ENCODE measurements at places on chromosomes 16 and 17. TPM values are rescaled to one million over a fixed set of nuclear protein-coding genes. Genes with fewer than 3 reads are reported as not detected.

DNA sequence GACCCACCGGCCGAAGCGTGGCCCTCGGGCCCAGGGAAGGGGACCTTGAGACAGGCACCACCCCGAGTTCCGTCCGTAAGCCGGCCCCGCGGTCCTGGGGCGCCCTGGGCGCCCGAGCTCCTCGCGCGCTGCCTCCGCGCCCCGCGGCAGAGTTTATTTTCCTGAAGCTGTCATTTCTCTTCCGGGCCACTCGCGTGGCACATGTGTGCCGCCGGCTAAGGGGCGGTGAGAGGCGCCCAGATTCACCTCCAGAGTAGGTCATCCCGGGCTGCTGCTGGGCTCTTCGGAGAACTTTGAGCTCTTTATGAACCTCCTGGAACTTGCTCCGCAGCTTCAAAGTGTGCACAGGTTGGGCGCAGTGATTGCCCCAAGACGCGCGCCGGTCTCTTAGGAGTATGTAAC lies 489 bp downstream of the ZC3H18 start:
- H3K4me3 ChIP-seq = peak overlapping the region; percentile 92
- H3K27me3 ChIP-seq = no peaks in the 10 kb centered on the region
- H3K36me3 ChIP-seq = peaks cover 61% of the 10 kb centered on the region
- peak overlapping the region; percentile 77 for H3K27ac ChIP-seq
- DNase-seq = no peak
- H3K4me1 ChIP-seq = peaks cover 33% of the 10 kb centered on the region

GRCh38 chr17:39461926-39462569 lies 762 bp downstream of the CDK12 start:
- H3K36me3 ChIP-seq = peaks cover 74% of the 10 kb centered on the region
- H3K27me3 ChIP-seq = no peaks in the 10 kb centered on the region
- H3K4me1 ChIP-seq = peaks cover 20% of the 10 kb centered on the region
- DNase-seq = peak; percentile 65

- no peak overlapping the region for H3K4me3 ChIP-seq
- H3K27ac ChIP-seq = no peak overlapping the region
- H3K36me3 ChIP-seq = no peaks in the 10 kb centered on the region
- H3K27me3 ChIP-seq = peaks cover 76% of the 10 kb centered on the region
Measured at GRCh38 chr16:84005391-84005790, 37.2 kb downstream of the SLC38A8 start.

- H3K4me3 ChIP-seq = no peak overlapping the region
- DNase-seq = no peak
Measured at GRCh38 chr17:72266112-72266775, 145.4 kb downstream of the SOX9 start.

DNA sequence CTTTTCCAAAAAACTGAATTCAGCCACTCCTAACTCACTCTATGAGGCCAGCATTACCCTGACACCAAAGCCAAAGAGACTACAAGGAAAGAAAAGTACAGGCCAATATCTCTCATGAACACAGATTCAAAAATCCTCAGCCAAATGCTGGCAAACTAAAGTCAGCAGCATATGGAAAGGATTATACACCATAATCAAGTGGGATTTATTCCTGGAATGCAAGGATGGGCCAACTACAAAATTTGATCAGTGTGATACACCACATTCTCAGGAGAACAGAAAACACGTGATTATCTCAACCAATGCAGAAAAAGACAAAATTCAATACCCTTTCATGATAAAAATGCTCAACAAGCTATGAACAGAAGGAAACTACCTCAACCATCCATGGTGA lies 7.7 kb upstream of the AATK start:
- H3K4me1 ChIP-seq = no peaks in the 10 kb centered on the region
- H3K4me3 ChIP-seq = no peak overlapping the region
- H3K27ac ChIP-seq = no peak overlapping the region
- H3K27me3 ChIP-seq = peaks cover 12% of the 10 kb centered on the region
- H3K36me3 ChIP-seq = no peaks in the 10 kb centered on the region

DNA sequence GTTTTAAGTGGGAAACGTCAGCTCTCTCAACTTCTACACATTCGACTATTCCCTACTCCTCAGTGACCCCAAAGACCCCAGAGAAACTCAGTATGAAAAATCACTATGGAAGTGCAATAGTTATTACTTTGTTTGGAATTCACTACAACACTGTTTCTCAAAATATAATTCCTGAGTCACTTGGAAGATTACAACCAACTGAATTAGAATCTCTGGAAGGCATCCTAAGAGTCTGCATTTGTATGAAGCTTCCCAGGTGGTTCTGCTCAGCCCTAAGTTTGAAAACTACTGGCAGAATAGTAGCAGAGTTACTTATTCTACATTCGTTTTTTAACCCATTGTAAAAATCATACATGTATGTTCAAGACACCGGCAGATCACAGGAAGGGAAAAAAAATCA lies 525.6 kb downstream of the MAF start:
- H3K27me3 ChIP-seq = no peaks in the 10 kb centered on the region
- no peaks in the 10 kb centered on the region for H3K4me1 ChIP-seq
- no peaks in the 10 kb centered on the region for H3K36me3 ChIP-seq
- no peak for DNase-seq
- H3K4me3 ChIP-seq = no peak overlapping the region

- no peak overlapping the region for H3K4me3 ChIP-seq
- H3K36me3 ChIP-seq = no peaks in the 10 kb centered on the region
- H3K4me1 ChIP-seq = no peaks in the 10 kb centered on the region
- peak; percentile 33 for DNase-seq
- H3K27ac ChIP-seq = no peak overlapping the region
Measured at GRCh38 chr16:19153876-19154275, 14.2 kb upstream of the SYT17 start.

- no peak overlapping the region for H3K4me3 ChIP-seq
- peaks cover 9% of the 10 kb centered on the region for H3K36me3 ChIP-seq
- no peaks in the 10 kb centered on the region for H3K4me1 ChIP-seq
- no peak overlapping the region for H3K27ac ChIP-seq
Measured at GRCh38 chr17:2068519-2069051, 13.7 kb downstream of the HIC1 start.

GRCh38 chr17:149897-150584 lies 12.7 kb downstream of the SCGB1C2 start:
- no peaks in the 10 kb centered on the region for H3K36me3 ChIP-seq
- H3K4me3 ChIP-seq = no peak overlapping the region
- no peak overlapping the region for H3K27ac ChIP-seq
- H3K27me3 ChIP-seq = peaks cover 12% of the 10 kb centered on the region
- peak; percentile 15 for DNase-seq

GRCh38 chr17:2453325-2453724 lies 52.5 kb upstream of the MNT start:
- H3K27me3 ChIP-seq = no peaks in the 10 kb centered on the region
- no peak overlapping the region for H3K27ac ChIP-seq
- H3K4me1 ChIP-seq = no peaks in the 10 kb centered on the region
- no peak for DNase-seq

- H3K27me3 ChIP-seq = no peaks in the 10 kb centered on the region
- peak overlapping the region; percentile 29 for H3K27ac ChIP-seq
- peaks cover 88% of the 10 kb centered on the region for H3K36me3 ChIP-seq
- H3K4me1 ChIP-seq = peaks cover 28% of the 10 kb centered on the region
- no peak for DNase-seq
Measured at GRCh38 chr16:30660424-30661261, 2.4 kb downstream of the FBRS start.

- H3K4me1 ChIP-seq = peaks cover 43% of the 10 kb centered on the region
- H3K27me3 ChIP-seq = no peaks in the 10 kb centered on the region
- DNase-seq = no peak
- H3K36me3 ChIP-seq = peaks cover 64% of the 10 kb centered on the region
- peak overlapping the region; percentile 56 for H3K27ac ChIP-seq
- peak overlapping the region; percentile 76 for H3K4me3 ChIP-seq
Measured at GRCh38 chr16:11797957-11798299, 870 bp upstream of the ZC3H7A start.

DNA sequence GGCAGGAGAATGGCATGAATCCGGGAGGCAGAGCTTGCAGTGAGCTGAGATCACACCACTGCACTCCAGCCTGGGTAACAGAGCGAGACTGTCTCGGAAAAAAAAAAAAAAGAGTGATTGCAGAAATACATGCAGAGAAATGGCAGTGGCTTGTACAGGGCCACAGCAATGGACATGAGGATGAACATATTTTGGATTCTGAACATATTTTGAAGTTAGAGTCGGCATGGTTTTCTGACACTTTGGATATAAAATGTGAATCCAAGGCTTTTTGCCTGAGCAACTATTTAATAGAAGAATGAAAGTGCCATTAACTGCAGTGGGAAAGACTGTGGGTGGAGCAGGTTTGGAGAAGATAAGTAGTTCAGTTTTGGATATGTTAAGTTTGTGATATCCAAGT lies 35.8 kb downstream of the CPD start:
- H3K4me1 ChIP-seq = no peaks in the 10 kb centered on the region
- H3K36me3 ChIP-seq = no peaks in the 10 kb centered on the region
- H3K27me3 ChIP-seq = no peaks in the 10 kb centered on the region
- no peak for DNase-seq
- H3K4me3 ChIP-seq = no peak overlapping the region

GRCh38 chr17:3730881-3731429 lies 7.3 kb downstream of the HASPIN start:
- no peak for DNase-seq
- H3K4me3 ChIP-seq = no peak overlapping the region
- no peaks in the 10 kb centered on the region for H3K27me3 ChIP-seq
- peaks cover 6% of the 10 kb centered on the region for H3K36me3 ChIP-seq
- H3K27ac ChIP-seq = no peak overlapping the region
- H3K4me1 ChIP-seq = peaks cover 7% of the 10 kb centered on the region

- no peaks in the 10 kb centered on the region for H3K27me3 ChIP-seq
- H3K27ac ChIP-seq = no peak overlapping the region
- no peak overlapping the region for H3K4me3 ChIP-seq
- peak; percentile 54 for DNase-seq
- peaks cover 24% of the 10 kb centered on the region for H3K36me3 ChIP-seq
Measured at GRCh38 chr16:17277981-17278381, 192.8 kb downstream of the XYLT1 start.

DNA sequence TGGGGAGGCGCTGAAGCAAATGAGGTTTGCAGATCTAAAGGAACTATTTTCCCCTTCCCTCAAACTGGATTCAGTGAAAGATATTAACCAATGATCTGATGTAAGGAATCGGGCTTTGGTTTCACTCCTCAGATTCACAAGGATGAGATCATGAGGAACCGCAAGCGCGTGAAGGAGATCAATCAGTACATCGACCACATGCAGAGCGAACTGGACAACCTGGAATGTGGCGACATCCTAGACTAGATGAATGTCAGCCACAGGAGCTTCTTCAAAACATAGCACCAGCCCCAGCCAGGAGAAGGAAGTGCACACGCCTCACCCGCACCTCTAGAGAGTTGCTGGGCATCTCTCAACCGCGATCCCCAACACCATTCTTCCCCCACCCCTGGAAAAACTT lies 22.5 kb downstream of the ATPAF2 start:
- DNase-seq = no peak
- H3K36me3 ChIP-seq = no peaks in the 10 kb centered on the region
- H3K27ac ChIP-seq = no peak overlapping the region
- H3K4me3 ChIP-seq = no peak overlapping the region

- H3K27me3 ChIP-seq = peaks cover 39% of the 10 kb centered on the region
- H3K27ac ChIP-seq = no peak overlapping the region
- H3K4me1 ChIP-seq = no peaks in the 10 kb centered on the region
- no peak for DNase-seq
- no peaks in the 10 kb centered on the region for H3K36me3 ChIP-seq
Measured at GRCh38 chr17:27930000-27930399, 36.8 kb upstream of the LYRM9 start.

GRCh38 chr17:68853439-68853838 lies 101.8 kb downstream of the ABCA8 start:
- DNase-seq = no peak
- H3K27me3 ChIP-seq = no peaks in the 10 kb centered on the region
- no peak overlapping the region for H3K4me3 ChIP-seq
- H3K4me1 ChIP-seq = no peaks in the 10 kb centered on the region
- no peak overlapping the region for H3K27ac ChIP-seq
- H3K36me3 ChIP-seq = no peaks in the 10 kb centered on the region

DNA sequence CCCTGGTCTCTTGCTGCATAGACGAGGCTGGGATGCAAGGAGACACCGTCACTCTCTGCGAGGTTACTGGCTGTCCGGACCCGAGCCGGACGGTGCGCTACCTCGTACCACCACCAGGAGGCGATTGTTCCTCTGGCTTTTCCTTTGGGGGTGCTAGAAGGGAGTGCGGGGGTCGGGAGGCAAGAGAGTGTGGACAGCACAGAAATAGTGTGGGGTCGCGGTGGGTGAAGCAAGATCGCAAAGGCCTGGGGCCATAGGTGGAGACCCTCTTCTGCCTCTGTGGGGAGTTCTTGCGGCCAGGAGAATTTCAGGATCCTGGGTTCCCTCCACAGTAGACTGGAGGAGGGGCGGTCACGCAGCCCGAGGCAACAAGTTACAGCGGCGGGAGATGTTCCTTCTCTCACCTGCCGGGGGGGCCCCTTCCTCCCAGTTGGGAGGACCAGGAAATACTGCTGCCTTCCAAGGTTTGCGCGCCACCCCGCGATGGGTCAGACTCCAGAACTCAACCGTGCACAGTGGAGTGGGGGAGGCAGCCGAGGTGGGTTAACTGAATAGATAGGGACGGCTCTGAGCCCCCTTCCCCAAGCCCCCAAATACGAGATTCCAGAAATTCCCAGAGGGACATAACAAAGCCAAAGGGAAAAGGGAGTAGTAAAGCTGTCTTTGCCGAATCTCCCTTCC lies 6.9 kb downstream of the PHOSPHO1 start:
- DNase-seq = peak; percentile 86
- no peak overlapping the region for H3K27ac ChIP-seq
- peaks cover 12% of the 10 kb centered on the region for H3K4me1 ChIP-seq
- peaks cover 89% of the 10 kb centered on the region for H3K27me3 ChIP-seq
- peaks cover 8% of the 10 kb centered on the region for H3K36me3 ChIP-seq

GRCh38 chr17:18916816-18917500 lies 35.0 kb upstream of the SLC5A10 start:
- H3K36me3 ChIP-seq = peaks cover 27% of the 10 kb centered on the region
- no peak for DNase-seq
- H3K4me3 ChIP-seq = no peak overlapping the region
- H3K4me1 ChIP-seq = peaks cover 18% of the 10 kb centered on the region
- no peaks in the 10 kb centered on the region for H3K27me3 ChIP-seq
- no peak overlapping the region for H3K27ac ChIP-seq

- DNase-seq = no peak
- H3K4me1 ChIP-seq = no peaks in the 10 kb centered on the region
- no peak overlapping the region for H3K27ac ChIP-seq
- H3K36me3 ChIP-seq = no peaks in the 10 kb centered on the region
- no peaks in the 10 kb centered on the region for H3K27me3 ChIP-seq
Measured at GRCh38 chr16:79042886-79043285, 557.7 kb downstream of the MAF start.

- H3K4me3 ChIP-seq = no peak overlapping the region
- DNase-seq = no peak
- no peak overlapping the region for H3K27ac ChIP-seq
- peaks cover 14% of the 10 kb centered on the region for H3K27me3 ChIP-seq
- peaks cover 20% of the 10 kb centered on the region for H3K4me1 ChIP-seq
- peaks cover 8% of the 10 kb centered on the region for H3K36me3 ChIP-seq
Measured at GRCh38 chr16:51573191-51573590, 422.1 kb upstream of the SALL1 start.

HSF4 gene
- 57.1 TPM for total RNA-seq

DDX28 gene
- 21.5 TPM for total RNA-seq

KRT24 gene
- 2.4 TPM for total RNA-seq

NT5M gene
- 1.2 TPM for total RNA-seq

PRSS27 gene
- 2.0 TPM for total RNA-seq

CCL17 gene
- total RNA-seq = not detected
